D341Med (cell line): ENCODE measurements at places on chromosomes 11 and 22.

DNA sequence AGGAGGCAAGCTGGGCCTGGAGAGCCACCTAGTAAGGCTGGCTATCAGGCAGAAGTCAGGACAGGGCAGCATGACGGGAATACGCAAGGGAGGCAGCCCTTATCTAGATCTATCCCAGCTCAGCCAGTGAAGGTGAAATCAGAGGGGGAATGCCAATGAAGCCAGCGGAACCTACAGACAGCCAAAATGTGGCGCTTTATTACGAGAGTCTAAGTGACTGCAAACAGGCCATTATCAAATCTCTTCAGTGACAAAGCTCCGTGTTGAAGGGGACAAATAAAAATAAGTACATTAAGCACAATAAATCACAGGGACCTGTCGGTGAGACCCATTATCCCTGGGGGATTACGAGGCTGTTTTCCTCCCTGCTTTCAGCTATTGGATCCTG lies 22.8 kb downstream of the LARGE1 start:
- DNase-seq: no peak

GRCh38 chr22:23537416-23537815 lies 42.7 kb downstream of the IGLL1 start:
- peak; percentile 8 for DNase-seq

DNA sequence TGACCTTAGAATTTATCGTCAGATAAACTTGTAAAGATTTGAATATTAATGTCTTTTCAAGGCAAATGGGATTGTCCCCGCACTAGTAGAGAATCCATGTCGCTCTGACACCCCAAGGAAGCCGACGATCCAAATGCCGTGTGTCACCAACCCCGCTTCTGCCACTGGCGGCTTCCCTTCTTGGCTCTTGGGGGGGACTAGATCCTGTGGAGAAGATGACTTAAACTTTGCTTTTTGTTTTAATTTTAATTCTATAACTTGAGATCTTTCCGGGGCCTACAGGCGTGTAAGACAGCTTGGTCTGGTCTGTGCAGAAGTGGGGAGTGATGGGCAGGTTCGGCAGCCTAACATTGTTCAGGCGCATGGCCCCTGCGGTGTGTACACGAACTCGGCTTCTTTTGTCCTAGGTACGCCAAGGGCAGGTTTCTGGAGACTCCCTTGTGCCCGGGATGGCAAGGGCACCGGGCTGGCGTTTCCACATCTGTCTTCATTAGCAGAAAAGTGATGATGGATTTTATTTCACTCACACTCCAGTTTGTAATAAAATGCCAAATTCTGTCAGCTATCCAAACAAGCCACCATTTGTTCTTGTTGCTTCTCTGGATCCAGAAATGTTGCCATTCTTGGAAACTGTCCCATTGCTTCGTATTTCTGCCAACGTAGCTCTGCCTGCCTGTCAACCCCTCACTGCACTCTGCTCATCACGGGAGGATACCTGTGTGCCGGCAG lies 6.7 kb downstream of the YDJC start:
- DNase-seq: no peak

GRCh38 chr11:65489035-65489705 lies 9.7 kb upstream of the MALAT1 start:
- no peak for DNase-seq

GRCh38 chr11:115391160-115391559 lies 113.1 kb downstream of the CADM1 start:
- no peak for DNase-seq

GRCh38 chr11:101577461-101577860 lies 6.3 kb downstream of the TRPC6 start:
- DNase-seq: no peak

DNA sequence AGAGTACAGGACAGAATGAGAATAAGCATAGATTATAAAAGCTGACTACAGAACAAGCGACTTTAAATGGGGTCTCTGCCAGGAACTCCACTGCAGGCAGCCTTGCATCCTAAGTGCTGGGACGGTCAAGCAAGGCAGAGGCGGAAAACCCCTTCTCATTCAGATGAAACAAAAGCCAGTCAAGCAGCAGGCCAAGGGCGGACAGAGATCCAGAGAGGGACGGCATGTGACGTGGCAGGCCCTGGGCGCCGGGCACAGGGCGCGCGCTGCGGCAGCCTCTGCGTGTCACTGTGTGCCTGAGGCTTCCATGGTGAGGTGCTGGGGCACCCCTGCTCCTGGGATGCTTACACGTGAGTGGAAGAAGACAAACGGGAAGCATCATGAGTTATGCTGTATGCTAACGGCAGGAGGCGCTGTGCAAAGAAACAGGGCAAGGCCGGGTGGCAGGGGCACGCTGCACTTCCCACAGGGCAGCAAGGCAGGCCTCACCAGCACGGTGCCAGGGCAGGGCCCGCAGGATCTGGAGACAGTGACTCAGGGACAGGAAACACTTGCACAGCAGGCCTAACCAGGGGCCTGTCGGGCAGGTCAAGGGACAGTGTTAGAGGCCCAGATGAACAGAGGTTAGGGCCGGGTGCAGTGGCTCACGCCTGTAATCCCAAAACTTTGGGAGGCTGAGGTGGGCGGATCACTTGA lies 6.2 kb downstream of the TOLLIP start:
- no peak for DNase-seq

GRCh38 chr11:27398400-27398770 lies 35.4 kb upstream of the CCDC34 start:
- DNase-seq: no peak

- no peak for DNase-seq
Measured at GRCh38 chr11:1877211-1878136, 14.2 kb downstream of the PRR33 start.

- no peak for DNase-seq
Measured at GRCh38 chr11:110366291-110366690, 63.5 kb upstream of the FDX1 start.

DNA sequence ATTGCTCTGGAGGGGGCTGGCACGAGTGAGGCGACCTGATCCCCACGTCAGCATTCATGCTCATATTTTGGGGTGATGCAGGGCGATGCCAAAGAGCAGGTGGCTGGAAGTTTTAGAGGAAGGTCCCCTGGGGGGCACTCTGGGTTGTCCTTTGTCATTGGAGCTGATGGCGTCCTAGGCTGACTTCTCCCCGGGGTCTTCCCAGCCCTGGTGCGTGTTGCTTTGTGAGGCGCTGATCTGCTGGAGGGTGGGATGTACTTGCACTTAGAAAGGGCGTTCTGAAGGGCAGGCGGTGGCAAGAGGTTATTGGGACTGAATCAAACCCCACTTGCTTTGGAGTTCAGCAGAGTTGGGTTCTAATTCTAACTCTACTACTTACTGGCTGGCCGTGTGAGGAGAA lies 313.3 kb downstream of the NTM start:
- DNase-seq: no peak

DNA sequence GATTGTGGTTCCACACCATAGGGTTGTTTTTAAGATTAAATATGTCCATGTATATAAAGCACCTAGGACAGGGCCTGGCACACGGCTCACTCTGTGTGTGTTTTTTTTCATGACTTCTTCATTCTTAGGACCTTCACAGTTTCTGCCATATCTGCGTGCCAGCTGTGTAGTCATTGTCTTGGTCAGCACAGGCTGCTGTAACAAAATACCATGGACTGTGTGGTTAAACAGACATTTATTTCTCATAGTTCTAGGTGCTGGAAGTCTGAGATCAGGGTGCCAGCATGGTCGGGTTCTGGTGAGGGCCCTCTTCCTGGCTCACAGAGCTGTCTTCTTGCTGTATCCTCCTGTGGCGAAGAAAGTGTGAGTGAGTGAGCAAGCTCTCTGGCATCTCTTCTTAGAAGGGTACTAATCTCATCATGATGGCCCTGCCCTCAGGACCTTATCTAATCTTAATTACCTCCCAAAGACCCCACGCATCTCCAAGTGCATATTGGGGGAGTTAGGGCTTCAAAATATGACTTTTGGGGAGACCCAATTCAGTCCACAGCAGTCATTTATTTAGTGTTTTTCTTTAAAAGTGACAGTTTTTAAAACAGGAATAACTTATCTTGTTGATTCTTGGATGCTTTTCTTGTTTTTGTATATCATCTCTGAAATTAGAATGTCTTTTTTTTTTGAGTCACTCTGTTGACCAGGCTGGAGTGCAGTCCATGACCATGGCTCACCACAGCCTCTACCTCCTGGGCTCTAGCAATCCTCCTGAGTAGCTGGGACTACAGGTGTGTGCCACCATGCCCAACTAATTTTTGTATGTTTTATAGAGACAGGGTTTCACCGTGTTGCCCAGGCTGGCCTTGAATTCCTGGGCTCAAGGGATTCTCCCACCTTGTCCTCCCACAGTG lies 70.9 kb downstream of the ZNRF3 start:
- no peak for DNase-seq

DNA sequence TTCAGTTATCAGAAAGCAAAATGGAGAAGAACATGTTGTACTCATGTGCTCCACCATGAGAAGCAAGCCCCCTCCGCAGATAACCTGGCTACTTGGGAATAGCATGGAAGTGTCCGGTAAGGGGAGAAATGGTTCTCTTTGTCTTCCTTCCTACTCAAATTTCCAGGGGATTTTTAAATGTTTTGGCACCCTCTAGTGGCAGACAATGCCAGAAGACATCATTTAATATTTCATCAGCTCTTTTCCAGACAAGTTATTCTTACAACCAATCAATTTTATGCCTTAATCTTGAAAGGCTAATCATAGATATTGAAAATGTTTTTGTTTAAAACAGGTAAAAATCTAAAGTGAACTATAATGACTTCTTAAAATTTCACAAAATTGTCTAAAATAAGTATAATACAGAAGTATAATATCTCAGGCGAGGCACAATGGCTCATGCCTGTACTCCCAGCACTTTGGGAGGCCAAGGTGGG lies 15.7 kb downstream of the CRTAM start:
- peak; percentile 60 for DNase-seq

DNA sequence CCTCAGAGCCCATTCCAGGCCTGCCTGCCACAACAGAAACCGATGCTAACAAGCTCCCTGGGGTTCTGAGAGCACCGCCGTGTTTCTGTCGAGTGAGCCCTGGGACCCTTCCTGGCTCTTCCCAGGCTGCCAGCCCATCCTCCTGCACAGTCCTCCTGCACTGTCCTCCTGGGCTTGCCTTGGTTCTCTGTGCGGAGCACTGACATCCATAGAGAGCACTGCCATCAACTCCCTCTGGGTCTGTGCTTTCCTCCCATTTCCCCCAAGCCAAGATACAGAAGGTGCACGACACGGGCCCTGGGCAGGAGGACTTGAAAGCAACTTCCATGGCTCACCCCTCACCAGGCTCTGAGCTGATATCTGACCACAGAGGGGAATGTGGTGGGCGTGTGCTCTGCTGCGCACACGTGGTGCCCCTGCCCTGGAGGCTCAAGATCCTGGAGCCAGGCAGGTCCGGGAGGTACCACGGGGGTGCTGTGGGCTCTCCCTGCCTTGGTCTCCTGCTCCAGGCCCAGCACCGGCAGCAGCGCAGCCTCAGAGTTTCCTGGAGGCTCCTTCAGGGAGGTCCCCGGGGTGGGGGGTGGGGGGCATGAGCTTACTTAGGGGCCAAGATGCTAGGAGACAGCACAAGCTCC lies 304.2 kb downstream of the BRD1 start:
- DNase-seq: no peak

- DNase-seq: no peak
Measured at GRCh38 chr22:47446331-47446730, 683.9 kb downstream of the TBC1D22A start.

- DNase-seq: peak; percentile 9
Measured at GRCh38 chr22:19376971-19377370, 54.6 kb downstream of the HIRA start.

GRCh38 chr11:27307232-27307631 lies 55.8 kb downstream of the CCDC34 start:
- no peak for DNase-seq

GRCh38 chr11:22703591-22703990 lies 37.2 kb downstream of the GAS2 start:
- DNase-seq: no peak

GRCh38 chr11:70139785-70140410 lies 61.8 kb downstream of the ANO1 start:
- no peak for DNase-seq

DNA sequence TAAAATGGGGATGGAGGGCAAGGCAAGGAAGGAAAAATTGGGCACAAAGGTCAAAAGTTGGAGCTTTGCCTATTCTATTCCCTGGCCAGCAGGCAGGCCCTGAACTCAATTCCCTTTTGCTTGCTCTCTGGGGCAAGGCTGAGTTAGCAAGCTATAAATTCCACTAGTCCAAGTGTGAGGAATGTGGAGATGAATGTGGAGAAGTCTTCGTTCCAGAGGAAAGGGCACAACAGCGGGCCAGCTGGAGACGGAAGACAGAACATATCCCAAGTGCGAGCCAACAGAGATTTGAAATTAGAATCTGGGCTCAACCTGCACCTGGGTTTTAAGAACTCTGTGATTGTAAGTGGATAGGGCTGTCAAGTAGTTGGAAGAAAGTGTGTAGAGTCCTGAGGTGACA lies 29.5 kb upstream of the FZD4 start:
- DNase-seq: no peak

DNA sequence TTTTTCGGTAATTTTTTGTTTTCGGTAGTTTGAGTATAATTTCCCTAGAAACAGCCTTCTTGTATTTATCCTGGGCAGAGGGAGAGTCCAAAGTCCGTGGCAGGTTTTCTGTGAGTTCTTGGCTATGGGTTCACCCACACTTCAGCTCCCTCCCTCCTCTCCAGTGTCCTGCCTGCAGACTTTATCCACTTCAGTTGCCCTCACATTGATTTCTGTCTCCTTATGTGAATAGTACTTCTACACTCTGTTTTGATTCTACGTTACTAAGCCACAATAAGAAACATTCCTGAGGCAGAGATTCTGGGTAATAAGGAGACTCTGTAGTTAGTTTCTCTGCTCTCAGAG lies 868.6 kb downstream of the METTL15 start:
- DNase-seq: no peak

GRCh38 chr22:18077087-18077638 lies 627 bp upstream of the PEX26 start:
- no peak for DNase-seq

- DNase-seq: peak; percentile 21
Measured at GRCh38 chr11:68959465-68960293, 21.1 kb downstream of the MRGPRD start.
